ENCODE measurements at places on chromosomes 13 and 19.

DNA sequence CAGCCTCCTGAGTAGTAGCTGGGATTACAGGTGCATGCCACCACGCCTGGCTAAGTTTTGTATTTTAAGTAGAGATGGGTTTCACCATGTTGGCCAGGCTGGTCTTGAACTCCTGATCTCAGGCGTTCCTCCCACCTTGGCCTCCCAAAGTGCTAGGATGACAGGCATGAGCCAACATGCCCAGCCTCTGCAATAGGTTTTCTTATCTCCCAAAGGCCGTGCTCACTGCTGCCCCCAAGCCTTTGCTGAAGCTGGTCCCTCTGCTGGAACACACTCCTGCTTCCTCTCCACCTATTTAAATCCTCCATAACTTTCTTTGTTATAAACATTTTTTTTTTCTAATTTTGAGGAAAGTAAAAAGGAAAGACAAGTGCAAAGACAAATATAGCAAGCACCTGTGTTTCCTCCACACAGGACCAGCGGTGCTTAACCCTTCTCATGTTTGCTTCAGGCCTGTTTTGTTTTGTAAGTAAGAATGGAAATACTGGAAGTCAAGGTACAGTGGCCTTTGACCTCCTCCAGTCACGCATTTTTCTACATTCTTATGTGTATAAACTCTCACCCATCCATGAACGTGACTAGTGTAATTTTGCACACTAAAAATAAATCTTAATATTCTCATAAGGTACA, 14.5 kb upstream of the TNFAIP8L1 start:
- DNase-seq, result peak; percentile 26

DNA sequence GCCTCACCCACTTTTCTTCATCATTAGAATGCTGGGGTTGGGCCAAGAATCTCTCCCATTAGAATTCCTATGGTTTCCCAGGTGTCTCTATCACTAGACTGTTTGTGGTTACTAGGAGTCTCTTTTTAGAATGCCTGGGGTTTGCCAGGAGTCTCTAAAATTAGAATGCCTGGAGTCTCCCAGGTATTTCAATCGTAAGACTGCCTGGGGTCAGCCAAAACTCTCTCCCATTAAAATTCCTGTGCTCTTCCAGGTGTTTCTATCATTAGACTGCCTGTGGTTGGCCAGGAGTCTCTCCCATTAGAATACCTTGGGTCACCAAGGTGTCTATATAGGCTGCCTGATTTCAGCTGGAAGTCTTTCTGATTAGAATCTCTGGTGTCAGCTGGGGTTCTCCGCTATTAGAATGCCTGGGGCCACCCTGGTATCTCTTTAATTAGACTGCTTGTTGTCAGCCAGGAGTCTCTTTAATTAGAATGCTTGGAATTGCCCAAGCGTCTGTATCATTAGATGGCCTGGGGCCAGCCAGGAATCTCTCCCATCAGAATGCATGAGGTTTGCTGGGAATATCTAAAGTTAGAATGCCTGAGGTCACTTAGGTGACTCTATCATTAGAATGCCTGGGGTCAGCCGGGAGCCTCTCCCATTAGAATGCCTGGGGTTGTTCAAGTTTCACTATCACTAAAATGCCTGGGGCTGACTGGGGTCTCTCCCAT, 1479.2 kb downstream of the UQCRFS1 start:
- no peak for DNase-seq

GRCh38 chr13:44474122-44474910, 100.7 kb downstream of the SERP2 start:
- DNase-seq, result no peak

DNA sequence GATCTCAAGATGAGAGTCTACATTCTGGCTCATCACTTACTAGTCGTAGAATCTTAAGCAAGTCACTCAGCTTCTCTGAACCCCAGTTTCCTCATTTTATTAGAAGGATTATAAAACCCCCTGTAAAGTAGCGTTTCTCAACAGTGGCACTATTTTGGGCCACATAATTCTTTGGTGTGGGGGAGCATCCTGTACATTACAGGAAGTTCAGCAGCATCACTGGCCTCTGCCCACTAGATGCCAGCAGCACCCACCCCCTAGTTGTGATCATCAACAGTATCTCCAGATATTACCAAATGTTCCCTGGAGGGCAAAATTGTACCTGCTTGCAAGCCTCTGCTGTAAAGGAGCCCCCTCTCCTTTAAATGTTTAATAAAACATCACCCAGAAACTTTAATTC, 22.6 kb downstream of the STARD13 start:
- DNase-seq, result no peak

GRCh38 chr13:43776501-43777079, 10.2 kb downstream of the ENOX1 start:
- DNase-seq, result no peak

GRCh38 chr19:32580353-32580900, 563 bp upstream of the PDCD5 start:
- peak; percentile 13 for DNase-seq

DNA sequence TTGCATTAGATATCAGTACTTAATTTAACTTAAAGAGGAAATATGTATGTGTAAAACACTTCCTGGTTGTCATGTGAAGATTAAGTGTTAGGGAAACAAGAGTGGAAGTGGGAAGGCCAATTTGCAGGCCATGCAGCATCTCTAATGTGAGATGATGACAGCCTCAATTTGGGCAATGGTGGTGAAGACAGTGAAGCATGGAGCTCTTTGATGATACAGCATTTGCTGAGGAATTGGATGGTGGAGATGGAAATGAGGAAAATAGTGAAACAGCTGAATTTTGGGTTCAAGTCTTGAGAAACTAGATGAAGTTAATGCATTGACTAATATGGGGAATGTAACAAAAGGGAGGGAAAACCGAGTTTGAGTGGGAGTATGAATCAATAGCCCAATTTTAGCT, 231.7 kb upstream of the MIR17HG start:
- no peak for DNase-seq

DNA sequence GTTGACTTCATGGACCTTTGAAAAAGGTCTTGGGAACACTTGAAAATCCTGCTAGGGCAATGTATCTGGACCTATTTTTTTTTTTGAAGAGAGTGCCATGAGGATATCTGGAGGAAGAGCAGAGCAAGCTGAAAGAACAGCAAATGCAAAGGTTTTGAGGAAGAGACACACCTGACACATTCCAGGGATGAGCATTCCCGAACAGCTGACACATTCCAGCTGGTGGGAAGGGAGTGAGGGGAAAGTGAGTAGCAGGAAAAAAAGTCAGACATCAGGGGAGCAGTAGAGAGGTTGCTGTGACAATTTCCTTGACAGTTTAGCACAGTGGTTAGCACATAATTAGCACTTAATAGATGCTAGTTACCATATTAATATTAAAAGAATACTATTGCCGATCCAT, 14.7 kb downstream of the DGKH start:
- DNase-seq, result no peak

DNA sequence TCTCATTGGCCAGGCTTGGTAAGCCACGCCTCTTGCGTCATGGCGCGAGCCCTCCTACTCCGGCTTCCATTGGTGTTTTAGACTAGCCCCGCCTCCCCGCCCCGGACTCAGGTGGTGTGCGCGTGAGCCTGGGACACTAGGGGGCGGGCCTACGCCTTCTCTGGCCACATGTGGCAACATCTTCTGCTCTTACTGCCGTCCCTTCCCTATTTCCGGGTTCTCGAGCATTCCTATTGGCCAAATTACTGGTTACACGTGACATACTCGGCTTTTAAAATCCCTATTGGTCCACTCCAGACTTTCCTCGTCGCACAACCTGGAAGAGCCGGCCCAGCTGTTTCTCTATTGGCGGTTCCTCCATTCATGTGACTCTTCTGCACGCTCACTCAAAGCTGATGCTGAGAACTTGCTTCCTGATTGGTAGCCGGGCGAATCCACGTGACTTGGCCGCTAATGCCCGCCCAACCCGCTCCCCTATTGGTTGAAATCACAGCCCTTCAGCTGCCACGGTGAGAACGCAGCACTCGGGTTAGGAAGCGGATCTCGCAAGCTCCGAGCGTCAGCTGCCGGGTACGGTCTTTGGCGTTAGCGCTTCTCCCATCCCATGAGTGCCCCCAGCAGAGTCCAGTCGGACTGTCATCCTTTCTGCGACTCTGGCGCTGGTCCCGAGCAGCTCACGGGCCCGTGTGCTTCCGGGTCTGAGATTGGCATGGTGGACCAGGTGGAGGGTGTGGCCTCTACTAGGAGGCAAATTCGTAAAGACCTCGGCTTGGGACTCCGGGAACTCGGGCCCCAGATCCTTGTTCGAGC, at the start of gene BLOC1S3:
TSS of gene BLOC1S3 (plus strand) at position 523 of the 810 bp plus-strand sequence. CDS start 513 bp downstream, outside the sequence.
- DNase-seq, result peak; percentile 100

DNA sequence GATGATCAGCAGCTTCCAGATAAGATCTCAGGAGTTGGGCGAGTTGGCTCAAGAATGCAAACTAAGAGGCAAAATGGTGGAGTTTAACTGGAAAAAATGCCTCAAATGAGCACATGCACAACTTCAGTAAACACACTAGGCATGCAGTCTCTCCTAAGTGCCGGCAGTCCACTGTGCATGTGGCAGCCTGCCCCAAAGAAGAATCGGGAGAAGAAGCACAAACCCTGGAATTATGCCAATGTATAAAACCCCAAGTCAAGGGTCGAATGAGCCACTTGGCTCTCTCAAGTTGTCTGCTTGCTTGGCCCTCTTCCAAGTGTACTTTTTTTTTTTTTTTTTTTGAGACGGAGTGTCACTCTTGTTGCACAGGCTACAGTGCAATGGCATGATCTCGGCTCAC, 53.3 kb upstream of the SLITRK1 start:
- no peak for DNase-seq

DNA sequence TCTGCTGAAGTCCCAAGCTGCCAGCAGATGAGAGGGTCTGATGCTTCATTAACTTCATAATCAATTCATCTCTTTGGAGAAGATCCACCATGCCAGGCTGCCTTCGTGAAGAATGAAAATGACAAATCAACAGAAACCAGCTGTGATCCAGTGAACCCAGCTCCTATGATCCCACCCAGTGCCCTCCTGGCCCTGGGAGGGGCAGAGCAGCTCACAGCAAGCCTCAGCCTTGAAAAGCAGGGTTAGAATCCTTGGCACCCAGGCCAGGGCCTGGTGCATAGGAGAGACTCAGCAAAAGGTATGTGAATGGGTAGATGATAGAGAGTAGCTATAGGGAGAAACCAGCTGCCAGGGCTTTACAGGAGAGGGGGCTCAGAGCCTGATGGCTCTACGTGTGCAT, 43.6 kb upstream of the UQCRFS1 start:
- no peak for DNase-seq

DNA sequence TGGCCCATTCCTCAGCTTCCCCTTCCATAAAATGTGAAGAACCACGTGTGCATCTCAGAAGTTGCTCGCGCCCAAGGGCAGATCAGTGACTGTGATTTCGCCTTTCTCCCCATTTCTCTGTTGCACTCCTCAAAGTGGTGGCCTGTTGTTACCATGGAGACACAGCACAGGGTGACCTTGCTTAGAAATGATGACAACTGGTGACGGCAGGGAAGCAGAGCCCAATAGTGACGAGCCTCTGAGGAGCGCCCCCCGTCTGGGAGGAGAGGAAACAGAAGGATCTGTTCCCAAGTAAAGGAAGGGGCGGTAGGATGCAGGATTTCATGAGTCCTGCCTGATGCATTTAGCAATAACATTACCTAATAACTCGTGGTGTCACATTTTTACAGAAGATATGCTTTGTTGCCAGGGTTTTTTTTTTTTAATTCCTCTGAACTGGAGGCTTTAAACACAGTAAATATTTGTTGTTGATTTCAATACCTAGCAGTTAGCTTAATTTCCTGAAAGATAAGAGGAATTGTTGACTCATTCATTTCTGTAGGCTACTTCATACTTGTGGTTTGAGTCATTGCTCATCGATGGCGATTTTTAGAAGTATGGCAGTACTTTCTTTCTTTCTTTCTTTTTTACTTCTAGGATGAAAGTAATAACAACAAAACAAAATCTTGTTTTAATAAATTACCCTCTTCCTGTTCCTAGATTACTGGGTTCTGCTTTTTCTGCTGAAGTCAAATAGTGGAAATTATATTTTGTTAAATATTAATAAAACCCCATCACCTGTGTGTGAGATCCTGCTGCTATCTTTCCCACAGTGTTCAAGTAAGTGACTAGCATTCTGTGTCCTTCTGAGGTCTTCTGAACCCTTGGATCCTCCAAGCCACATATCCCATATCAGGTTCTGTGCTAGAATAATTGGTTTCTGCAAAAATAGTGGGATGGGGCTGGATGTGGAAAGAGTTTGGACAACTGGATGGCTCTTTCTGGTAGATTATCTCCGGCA, 36.0 kb downstream of the MBNL2 start:
- no peak for DNase-seq

- no peak for DNase-seq
Measured at GRCh38 chr13:27053902-27054595, 117.6 kb downstream of the USP12 start.
